ENCODE measurements at places on chromosomes 7 and 10. TPM values are rescaled to one million over a fixed set of nuclear protein-coding genes. Genes with fewer than 3 reads are reported as not detected.
A peak's percentile ranks its signal among the peaks of the same experiment; 100 is the strongest.

The SKAP2 gene
- 33.7 TPM for total RNA-seq

- no peak for DNase-seq
Observed at GRCh38 chr10:132208462-132209050, 21.8 kb downstream of the DPYSL4 start.

The RASSF4 gene
- 9.6 TPM for total RNA-seq

The C10orf143 gene
- 0.05 TPM for total RNA-seq

GRCh38 chr10:110013630-110014293 lies 6.0 kb downstream of the ADD3 start:
- no peak for DNase-seq

- peak; percentile 67 for DNase-seq
Observed at GRCh38 chr7:97104719-97105238, 12.7 kb upstream of the SDHAF3 start.
